ENCODE measurements at places on chromosomes 4 and X.

- no peak for DNase-seq
Measured at GRCh38 chr4:137360761-137361160, 171.5 kb downstream of the PCDH18 start.

DNA sequence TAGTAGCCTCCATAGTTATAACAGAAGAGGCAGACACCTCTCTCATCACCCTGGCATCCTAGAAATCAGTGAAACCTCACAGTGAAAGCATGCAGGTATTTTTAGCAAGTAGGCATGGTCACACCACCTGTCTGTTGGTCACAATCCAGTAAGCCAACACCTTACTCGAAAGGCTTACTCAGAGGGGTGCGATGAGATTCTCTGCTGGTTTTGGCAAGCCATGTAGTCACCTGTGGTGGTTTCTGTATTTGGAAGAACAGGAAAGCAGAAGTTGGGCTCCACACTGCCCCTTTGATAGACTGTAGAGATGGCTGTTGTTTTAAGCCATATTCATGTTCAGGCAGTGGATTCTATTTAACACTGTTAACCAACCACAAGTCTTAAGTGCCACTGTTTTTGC lies 134.7 kb downstream of the DCLK2 start:
- DNase-seq = no peak

- DNase-seq = no peak
Measured at GRCh38 chr4:87180767-87181166, 39.7 kb downstream of the KLHL8 start.

DNA sequence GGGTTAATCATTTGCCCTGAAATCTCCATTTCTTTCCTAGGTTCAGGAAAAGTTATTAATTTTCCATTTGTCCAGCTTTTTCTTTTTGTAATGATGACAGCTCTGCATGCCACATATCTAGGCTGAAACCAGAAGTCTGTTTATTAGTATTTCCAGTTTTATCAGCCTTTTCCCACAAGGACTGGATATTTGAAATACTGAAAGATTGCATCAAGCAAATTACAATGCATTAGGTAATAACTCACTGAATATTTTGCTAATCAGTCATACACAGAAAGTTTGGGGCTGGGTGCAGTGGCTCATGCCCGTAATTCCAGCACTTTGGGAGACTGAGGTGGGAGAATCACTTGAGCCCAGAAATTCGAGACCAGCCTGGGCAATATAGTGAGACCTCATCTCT lies 21.5 kb downstream of the SLC9A7 start:
- no peak for DNase-seq

DNA sequence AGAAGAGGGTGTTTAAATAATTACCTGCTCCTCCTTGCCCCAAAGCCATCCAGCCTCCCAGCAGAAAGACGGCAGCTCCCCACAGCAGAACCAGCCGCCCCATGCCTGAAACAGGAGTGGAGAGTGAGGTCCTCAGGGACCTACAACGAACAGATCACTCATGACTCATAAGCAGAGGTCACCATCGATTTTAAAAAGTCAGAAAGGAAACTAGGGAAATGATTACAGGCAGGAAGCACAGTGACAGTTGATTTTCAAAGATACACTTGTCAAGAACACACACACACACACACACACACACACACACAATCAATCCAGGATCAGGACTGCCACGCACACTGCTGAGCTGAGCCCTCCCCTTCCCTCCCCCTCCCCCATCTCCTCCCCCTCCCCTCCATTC lies at the start of gene CRLF2:
CRLF2 (minus strand) TSS at position 118 of the 400 bp plus-strand sequence; CDS start at position 103, 15 bp downstream.
- no peak for DNase-seq

GRCh38 chrX:47146121-47146935 lies 1.3 kb downstream of the RBM10 start:
- DNase-seq = no peak

DNA sequence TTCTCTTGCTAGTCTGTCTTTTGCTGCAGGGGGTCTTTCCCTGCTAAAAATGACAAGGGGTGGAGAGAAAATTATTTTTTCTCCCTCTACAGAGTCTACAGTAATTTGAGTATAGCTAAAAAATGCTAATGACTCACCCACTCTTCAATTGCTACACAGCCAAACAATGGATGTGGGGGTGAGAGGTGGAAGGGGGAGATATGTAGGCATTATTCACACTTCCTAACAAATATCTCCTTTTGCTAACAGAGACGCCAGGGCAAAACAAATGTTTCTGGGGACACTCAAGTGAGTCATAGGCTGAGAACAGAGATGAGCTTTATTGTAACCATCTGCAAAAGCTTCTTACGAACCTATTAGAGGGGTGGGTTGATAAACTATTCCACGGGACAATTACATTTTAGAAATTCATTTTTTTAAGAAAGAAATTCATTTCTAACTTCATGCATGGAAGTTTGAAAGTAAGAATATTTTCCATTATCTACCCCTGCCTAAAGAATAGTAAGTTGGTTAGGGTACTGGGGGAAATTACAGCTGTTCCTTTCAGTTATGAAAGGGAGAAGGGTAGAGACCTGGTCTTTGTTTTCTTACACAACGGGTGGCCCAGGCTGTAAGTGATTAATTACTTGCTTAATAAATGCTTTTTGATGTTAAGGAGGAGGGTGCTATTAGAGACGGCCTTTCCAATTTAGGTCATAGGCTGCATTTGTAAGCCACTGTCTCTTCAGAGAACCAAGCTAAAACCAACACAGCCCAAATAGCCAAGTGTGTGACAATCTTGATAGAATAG lies 12.8 kb downstream of the SCD5 start:
- DNase-seq = no peak

DNA sequence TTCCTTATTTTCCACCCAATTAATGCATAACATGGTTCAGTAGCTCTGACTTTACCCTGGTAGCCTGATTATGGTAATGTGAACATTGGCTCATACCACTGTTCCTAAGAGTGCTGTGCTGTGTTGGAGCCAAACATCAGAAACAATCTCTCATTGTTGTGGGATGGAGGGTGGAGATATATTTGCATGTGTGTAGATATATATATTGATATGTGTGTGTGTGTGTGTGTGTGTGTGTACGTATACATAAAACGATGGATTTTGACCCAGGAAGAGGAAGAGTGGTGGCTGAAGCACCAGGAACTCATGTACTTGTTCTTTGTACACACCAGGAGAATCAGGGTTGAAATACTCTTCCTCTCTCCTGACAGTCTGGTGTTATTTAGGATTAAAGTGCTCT lies 247.7 kb downstream of the IL15 start:
- no peak for DNase-seq

DNA sequence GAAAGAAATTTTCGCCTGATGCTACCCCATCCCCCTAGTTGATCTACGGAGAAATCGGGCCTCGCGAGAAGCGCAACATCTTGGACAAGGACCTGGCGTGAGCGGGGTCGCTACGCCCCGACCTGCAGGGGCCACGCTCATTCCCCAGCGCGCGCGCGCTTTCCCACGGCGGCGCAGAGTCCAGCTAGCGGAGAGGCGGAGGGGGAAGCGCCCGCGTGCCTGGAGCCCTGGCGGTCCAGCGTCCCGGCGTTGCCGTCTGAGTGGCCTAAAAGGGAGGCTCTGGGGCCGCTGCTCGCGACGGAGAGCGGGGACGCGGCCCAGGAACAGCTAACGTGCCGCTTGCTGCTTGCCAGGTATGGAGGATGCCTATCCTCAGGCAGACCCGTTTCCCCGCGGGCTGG lies 6.0 kb upstream of the SOX3 start:
- no peak for DNase-seq

GRCh38 chrX:71111921-71112431 lies 599 bp upstream of the IL2RG start:
- DNase-seq = no peak

DNA sequence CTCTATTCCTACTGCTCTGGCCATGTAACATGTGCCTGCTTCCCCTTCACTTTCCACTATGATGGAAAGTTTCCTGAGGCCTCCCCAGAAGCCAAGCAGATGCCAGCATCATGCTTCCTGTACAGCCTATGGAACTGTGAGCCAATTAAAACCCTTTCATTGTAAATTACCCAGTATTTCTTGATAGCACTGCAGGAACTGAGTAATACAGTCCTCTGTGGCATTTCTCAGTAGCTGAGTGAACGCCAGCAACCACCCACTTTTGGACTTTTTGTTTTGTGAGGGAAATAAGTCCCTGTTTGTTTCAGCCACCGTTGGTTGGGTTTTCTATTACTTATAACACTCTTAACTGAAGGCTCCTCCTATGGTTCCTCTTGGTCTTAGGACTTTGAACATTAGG lies 104.1 kb downstream of the C4orf51 start:
- no peak for DNase-seq

GRCh38 chr4:122731676-122732075 lies 828 bp upstream of the BBS12 start:
- no peak for DNase-seq

GRCh38 chr4:77827343-77827742 lies 8.2 kb upstream of the CNOT6L start:
- no peak for DNase-seq

- no peak for DNase-seq
Measured at GRCh38 chrX:126489116-126489695, 63.4 kb downstream of the DCAF12L1 start.

GRCh38 chr4:185734930-185735329 lies 77.1 kb downstream of the SORBS2 start:
- DNase-seq = no peak

DNA sequence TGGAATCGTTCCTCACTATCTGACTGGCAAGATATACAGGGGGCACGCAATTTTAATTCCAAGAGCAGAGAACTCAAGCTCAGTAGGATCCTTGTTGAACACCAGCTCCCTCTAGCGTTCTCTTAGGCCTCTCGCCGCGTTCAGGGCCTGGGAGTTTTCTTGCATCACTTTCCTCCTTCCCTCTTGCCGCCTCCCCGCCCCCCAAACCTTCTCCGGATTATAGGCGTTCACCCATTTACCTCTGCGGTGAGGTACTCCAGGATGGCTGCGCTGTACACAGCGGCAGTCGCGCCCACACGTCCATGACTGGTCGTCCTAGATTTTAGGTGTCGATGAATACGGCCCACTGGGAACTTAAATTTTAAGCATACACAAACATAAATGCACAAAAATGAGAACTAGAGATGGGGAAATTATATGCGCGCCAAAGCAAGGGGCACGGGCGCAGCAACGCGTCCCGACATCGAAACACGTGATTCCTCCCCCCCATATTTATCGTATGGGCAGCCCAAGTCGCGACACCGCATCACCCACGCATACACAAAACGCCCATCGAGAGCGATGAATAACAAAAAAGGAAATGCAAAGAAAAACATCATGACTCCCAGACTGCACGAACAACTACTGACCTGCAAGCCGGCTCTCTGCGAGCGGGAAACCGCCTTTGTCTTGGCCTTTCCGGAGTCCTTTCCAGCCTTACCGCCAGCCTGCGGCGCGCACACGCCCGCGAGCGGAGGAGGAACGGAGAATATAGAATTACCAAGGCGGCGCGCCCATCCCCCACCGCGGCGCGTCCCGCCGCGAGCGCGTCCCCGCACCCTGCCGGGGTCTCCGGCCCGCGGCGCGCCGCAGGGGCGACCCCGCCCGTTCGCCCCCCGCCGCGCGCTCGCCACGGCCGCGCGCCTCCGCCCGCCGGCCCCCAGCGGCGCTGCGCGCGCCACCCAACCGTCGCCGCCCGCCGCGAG lies 759 bp downstream of the H2AZ1 start:
- peak; percentile 62 for DNase-seq

DNA sequence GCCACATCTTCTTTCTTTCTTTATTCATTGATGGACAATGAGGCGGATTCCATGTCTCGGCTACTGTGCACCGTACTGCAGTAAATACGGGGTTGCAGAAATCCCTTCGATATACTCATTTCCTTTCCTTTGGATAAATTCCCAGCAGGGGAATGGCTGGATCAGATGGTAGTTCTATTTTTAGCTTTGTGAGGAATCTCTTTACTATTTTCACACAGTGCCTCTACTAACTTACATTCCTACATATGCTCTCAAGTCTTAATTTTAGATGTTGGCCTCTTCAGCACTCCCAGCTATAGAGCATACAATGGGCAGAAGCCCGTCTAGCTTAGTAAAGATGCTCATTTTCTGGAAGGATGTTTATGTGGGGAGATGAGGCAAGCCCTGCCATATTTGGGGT lies 317.4 kb downstream of the ASMT start:
- DNase-seq = no peak
